ENCODE measurements at places on chromosomes 7 and 10.

DNA sequence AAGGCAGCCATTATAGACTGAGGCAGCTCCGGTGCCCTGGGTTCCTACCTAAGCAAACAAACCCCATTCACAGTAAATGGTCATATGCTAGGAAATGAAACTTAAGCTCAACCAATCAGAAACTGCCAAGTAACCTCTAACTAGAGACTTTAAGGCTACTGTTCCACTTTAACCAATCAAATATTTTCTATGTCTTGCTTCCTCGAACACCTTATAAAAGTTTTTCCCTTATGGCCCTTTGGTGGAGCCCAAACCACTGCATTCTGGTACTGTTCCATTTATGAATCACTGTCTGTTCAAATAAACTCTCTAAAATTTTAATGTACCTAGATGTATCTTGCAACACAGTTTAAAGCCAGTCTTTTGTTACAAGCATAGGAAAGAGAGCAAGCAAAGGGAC, 361.1 kb downstream of the HGF start:
- DNase-seq, result no peak

- DNase-seq, result no peak
Observed at GRCh38 chr10:34809796-34810195, 5.3 kb downstream of the PARD3 start.

DNA sequence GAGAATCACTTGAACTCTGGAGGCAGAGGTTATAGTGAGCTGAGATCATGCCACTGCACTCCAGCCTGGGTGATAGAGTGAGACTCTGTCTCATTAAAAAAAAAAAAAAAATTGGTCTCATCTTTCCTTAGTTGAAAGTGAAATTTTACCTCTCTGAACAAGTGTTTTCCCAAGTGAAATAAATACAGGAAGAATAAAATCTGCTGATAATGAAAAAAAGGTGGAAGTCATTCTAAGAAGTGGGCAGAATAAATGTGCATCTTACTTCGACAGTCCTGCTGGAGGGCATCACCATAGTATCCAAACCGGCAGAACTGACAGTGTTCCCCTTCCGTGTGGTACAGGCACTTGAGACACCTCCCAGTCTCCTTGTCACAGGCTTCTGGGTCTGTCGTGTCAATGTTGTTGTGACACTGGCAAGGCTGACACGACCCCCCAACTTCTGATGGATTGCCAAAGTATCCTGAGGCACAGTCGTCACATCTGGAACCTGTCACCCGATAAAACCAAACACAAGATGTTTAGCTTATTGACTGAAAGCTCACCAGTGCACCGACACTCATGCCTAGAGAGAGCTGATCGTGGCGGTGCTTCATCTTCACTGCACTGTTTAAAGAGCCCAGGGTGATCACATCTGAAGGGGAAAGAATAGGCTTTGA, 49.6 kb downstream of the LAMB1 start:
- DNase-seq, result no peak

DNA sequence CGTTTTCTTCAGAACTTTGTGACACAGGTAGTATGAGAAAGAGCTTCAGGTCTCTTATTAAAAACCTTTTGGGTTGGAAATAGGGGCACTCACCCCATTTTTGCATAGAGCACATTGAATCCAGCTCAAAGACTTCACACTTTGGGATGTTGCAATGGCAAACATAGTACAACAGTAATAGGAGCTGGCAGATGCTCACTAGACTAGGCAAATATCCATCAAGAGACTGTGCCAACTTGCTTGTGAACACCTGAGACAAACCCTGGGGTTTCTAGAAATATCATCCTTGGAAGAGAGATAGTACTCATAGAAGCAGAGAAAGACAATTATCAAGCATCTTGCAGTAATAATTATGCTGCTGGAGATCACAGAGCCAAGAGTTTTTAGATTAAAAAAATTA, 280.0 kb downstream of the CACNA2D1 start:
- no peak for DNase-seq

DNA sequence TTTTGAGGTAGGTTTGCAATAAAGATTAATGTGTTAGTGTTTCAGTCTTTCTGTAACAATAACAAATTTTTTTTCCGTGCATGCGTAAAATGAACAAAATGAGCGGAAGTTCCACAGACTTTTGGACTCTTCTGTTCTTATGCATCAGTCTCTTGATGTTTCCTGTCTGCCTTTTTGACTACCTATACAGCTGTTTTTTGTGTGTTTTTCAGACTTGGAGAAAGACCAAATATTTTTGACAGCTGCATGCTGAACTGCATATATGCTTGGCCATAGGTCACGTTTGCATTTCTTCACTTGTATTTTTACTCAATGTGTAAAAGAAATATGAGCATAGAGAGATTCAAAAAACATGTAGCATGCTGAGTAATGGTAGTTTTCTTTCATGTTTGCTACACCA, 119.3 kb downstream of the BBS9 start:
- DNase-seq, result no peak

- DNase-seq, result no peak
Observed at GRCh38 chr7:125256446-125256845, 326.8 kb upstream of the POT1 start.

All from mucosa of descending colon (tissue), 3 donors.